DMS153 (cell line): ENCODE measurements at places on chromosomes 4 and X.

DNA sequence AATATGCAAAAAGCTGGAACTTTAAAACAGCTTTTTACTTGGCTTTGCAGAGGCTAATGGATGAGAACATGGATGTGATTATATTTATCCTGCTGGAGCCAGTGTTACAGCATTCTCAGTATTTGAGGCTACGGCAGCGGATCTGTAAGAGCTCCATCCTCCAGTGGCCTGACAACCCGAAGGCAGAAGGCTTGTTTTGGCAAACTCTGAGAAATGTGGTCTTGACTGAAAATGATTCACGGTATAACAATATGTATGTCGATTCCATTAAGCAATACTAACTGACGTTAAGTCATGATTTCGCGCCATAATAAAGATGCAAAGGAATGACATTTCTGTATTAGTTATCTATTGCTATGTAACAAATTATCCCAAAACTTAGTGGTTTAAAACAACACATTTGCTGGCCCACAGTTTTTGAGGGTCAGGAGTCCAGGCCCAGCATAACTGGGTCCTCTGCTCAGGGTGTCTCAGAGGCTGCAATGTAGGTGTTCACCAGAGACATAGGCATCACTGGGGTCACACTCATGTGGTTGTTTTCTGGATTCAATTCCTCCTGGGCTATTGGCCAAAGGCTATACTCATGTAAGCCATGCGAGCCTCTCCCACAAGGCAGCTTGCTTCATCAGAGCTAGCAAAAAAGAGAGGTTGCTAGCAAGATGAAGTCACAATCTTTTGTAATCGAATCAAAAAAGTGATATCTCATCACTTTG is 15.6 kb downstream of the TLR8 start:
- no peak for DNase-seq

GRCh38 chr4:107888237-107888636 is 43.1 kb upstream of the CYP2U1 start:
- no peak for DNase-seq

DNA sequence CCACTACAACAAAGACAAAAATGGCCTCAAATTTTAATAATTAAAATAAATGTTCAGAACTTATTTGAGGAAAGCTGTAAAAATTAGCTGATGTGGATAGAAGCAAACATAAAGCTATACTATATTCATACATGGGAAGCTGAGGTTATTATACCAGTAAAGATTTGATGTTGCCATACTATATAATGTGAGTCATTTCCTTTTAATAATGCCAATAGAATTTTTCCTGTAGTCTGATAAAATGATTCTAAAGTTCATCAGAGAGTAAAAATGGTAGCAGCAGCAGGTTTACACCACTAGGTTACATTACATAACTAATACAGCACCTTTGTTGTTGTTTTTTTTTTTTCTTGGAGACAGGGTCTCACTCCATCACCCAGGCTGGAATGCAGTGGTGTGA is 45.5 kb upstream of the CYP2U1 start:
- no peak for DNase-seq

DNA sequence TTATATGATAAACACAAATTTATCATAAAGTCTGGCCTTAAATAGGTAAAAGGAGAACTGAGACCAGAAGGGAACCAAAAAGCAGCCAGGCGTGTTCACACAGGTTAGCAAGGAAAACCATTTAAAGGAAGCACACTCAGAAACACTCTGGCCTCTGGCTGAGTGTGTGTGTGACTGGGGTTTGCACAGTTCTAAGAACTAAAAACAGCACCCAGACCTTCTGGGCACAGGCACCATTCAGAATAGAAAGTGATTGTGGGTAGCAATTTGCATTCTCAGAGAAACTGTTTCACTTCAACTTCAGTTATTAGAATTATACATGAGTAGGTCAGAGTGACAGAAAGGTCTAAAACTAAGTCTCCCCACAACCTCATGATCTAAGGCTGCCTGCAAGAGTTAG is 10.0 kb downstream of the GPR82 start:
- DNase-seq, result no peak

- no peak for DNase-seq
Measured at GRCh38 chrX:110021258-110022022, 18.5 kb downstream of the TMEM164 start.

GRCh38 chr4:1722551-1723118 is 1.3 kb downstream of the TACC3 start:
- no peak for DNase-seq

GRCh38 chr4:83267830-83268475 is 16.6 kb downstream of the COQ2 start:
- DNase-seq, result no peak

GRCh38 chr4:173522160-173522950 is 7.7 kb downstream of the HAND2 start:
- DNase-seq, result no peak

DNA sequence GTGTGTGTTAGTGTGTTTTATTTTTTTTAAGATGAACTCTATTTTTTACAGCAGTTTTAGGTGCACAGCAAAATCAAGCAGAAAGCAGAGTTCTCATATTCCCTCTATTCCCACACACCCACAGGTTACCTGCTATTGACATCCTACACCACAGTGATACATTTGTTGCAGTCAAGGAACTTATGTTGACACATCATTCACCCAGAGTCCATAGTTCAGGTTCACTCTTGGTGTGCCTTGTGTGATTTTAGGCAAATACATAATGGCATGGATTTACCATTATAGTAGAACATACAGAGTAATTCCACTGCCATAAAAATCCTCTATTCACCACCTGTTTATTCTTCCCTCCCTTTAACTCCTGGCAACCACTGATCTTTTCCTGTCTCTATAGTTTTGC is 28.7 kb downstream of the DIAPH2 start:
- DNase-seq, result peak; percentile 7

GRCh38 chr4:52173470-52174045 is 122.5 kb downstream of the SPATA18 start:
- no peak for DNase-seq

- DNase-seq, result no peak
Measured at GRCh38 chr4:156413239-156414135, 459.8 kb upstream of the CTSO start.

DNA sequence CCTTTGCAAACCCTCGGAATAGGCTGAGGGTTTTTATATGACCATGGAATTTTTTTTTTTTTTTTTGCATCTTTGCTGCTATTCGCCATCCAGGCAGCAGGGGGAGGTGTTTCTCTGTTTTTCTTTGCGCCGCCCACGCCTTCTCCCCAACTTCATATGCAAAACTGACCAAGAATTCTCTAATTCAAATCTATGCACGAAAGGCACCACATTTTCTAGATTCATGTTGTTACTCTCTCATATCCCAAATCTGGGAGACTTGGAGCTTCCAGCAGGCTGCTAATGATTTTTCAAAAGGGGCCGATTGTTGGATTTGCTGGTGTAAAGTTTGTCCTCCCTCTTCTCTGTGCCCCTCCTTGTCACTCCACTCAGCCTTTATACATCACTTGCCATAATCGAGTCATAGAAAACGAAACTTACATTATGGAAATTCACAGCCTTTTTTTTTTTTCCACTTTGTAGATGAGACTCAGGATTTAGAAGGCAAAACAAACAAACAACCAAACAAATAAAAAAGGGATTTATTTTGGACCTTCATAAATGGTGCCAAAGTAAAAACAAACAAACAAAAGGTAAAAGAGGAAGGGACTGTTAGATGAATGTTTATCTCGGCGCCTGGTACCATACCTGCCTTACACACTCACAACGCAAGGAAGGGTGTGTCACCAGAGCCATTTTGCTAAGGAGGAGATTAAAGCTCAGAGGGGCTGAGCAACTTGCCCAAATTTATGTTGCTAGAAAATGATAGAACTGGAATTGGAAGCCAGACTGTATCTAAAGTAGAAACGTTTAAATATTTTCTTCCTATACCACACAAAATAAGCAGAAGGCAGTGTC is 29.3 kb upstream of the BOD1L1 start:
- no peak for DNase-seq

DNA sequence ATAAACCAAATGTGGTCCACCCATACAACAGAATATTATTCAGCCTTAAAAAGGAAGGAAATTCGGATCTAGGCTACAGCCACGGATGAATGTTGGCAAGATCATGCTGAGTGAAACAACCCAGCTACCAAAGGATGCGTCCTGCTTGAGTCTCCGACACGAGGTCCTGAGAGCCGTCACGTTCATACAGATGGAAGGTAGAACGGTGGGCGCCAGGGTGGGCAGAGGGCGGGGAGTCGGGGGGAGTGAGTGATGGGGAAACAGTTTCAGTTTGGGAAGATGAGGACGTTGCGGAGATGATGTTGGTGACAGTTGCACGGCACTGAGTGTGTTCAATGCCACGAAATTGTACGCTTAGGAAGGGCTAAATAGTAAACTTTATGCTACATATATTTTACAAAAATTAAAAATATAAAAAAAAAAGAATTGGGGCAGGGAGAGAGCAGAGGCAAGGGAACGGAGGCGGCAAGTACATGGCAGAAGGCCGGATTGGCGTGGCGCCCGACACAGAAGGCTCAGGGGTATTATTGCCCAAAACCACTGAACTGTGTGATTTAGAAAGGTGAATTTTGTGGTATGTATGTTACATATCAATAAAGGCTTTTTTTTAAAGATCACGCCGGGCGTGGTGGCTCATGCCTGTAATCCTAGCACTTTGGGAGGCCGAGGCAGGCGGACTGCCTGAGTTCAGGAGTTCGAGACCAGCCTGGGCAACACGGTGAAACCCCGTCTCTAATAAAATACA is 14.8 kb upstream of the MXD4 start:
- no peak for DNase-seq

- no peak for DNase-seq
Measured at GRCh38 chrX:101393530-101394305, 2.9 kb downstream of the RPL36A start.

GRCh38 chr4:166519774-166520173 is 646.7 kb downstream of the TLL1 start:
- no peak for DNase-seq

DNA sequence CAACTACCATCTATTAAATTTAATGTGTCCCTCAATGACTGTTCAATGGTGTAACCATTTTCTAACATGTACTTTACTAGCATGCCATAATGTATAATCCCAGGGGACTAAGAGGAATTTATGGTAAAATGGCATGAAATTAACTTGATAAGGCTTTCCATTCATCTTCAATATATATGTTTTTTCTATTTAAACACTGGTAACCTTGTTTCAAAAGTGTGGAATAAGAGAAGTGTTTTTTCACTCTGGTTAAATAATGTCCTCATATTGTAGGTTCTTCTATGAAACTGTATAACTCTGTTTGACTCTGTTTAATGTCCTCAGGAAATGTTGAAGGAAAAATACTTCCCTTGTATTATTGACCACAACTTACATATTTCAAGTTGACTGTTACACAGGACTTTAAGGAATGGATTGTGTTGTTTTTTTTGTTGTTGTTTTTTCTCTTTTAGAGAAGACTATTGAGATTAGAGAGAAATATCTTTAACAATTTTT is 113.8 kb upstream of the ARSJ start:
- DNase-seq, result no peak

- no peak for DNase-seq
Measured at GRCh38 chr4:151323667-151324066, 1.7 kb downstream of the SH3D19 start.

GRCh38 chr4:6137027-6137746 is 63.2 kb downstream of the JAKMIP1 start:
- DNase-seq, result no peak

- DNase-seq, result no peak
Measured at GRCh38 chr4:84171871-84172270, 327.2 kb downstream of the NKX6-1 start.

GRCh38 chr4:106979476-106979875 is 56.6 kb downstream of the DKK2 start:
- DNase-seq, result no peak

- peak; percentile 9 for DNase-seq
Measured at GRCh38 chr4:2714061-2714770, 41.9 kb downstream of the TNIP2 start.

GRCh38 chr4:101271516-101271915 is 75.8 kb downstream of the PPP3CA start:
- DNase-seq, result no peak

DNA sequence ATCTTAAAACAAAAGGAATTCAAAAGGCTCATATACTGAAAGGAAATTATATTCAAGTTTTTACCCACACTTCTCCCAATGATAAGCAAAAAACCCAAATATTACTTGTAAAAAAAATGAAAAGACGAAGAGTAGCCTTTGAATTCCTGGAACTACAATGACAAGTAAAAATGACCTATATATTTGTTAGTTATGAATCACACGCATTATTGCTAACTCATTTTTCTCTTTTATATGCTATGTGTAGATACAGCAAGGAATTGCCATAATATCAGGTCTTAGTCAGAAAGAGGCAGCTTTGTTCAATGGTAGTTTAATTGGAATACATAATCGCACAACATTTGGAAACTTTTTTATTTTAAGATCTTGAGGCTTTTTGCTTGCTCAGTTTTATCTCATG is 22.7 kb upstream of the ASB5 start:
- no peak for DNase-seq

- no peak for DNase-seq
Measured at GRCh38 chr4:151142758-151143157, 43.3 kb downstream of the RPS3A start.
